ENCODE measurements at places on chromosomes 13 and 19.

DNA sequence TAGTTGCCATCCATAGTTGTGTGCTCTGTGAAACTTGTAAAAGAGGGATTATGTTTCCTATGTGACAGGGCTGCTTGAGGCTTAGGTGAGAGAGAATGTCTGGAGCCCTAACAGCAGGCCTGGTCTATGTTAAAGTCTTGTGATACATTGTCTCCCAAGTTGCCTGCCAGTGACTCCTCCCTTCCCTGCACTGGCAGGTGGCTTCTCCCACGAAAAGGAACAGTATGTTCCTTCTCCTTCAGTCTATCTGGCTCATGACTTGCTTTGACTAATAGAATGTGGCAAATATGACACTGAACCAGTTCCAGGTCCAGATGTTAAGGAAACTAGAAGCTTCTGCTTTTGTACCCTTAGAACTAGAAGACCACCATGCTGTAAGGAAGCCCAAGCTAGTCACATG lies 5.9 kb upstream of the KCNN4 start:
- DNase-seq = no peak

GRCh38 chr19:39949026-39949747 lies 14.8 kb upstream of the FCGBP start:
- no peak for DNase-seq

- no peak for DNase-seq
Measured at GRCh38 chr13:71516521-71516920, 350.5 kb downstream of the DACH1 start.

- DNase-seq = no peak
Measured at GRCh38 chr13:25922376-25922775, 129.4 kb downstream of the SHISA2 start.

- no peak for DNase-seq
Measured at GRCh38 chr13:37123337-37123736, 17.9 kb upstream of the CSNK1A1L start.

GRCh38 chr19:23318143-23318542 lies 67.9 kb upstream of the ZNF724 start:
- no peak for DNase-seq

GRCh38 chr19:33508941-33509614 lies 12.5 kb downstream of the PEPD start:
- no peak for DNase-seq

- no peak for DNase-seq
Measured at GRCh38 chr13:73244467-73244866, 185.7 kb downstream of the KLF5 start.

GRCh38 chr19:38657633-38658222 lies 10.3 kb downstream of the ACTN4 start:
- DNase-seq = no peak

- no peak for DNase-seq
Measured at GRCh38 chr19:36060430-36060829, 5.7 kb downstream of the WDR62 start.

- no peak for DNase-seq
Measured at GRCh38 chr19:49808711-49809159, 4.4 kb downstream of the FUZ start.

DNA sequence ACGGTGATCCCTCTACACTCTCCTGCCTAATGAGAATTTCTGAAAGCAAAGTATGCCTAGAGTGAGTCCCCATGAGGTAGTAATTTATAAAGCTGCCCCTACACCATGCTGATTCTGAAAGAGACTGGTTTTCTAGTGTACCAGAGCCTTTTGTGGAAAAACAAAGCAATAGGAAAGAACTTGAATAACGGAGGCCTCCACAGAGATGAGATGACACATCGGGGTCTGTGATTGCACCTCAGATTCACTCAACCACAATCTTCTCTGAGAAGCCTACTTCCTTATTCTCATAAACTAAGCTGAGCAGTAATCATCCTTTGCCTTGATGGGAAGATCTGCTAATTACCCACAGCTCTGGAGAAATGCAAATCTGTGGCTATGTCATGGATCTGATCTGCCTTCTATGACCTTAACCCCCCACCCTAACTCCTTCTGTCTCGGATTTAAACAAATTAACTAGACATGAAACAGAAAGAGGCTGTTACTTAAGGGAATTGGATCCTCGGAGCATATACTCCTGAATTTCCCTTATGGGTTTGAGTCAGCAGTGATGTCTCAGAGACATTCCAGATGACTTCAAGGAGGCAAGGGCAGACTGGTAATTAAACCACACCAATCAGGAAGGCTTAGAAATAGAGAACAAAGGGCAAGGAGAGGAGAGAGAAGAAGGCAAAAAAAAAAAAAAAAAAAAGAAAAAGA lies 128.0 kb downstream of the DCT start:
- no peak for DNase-seq

GRCh38 chr19:46859637-46860124 lies 1.1 kb upstream of the ARHGAP35 start:
- DNase-seq = peak; percentile 80

- DNase-seq = no peak
Measured at GRCh38 chr19:53881482-53882390, at the start of gene PRKCG. Gene PRKCG, plus strand, starts transcription at chr19:53882197. Its CDS starts 298 bp downstream, at chr19:53882495.

DNA sequence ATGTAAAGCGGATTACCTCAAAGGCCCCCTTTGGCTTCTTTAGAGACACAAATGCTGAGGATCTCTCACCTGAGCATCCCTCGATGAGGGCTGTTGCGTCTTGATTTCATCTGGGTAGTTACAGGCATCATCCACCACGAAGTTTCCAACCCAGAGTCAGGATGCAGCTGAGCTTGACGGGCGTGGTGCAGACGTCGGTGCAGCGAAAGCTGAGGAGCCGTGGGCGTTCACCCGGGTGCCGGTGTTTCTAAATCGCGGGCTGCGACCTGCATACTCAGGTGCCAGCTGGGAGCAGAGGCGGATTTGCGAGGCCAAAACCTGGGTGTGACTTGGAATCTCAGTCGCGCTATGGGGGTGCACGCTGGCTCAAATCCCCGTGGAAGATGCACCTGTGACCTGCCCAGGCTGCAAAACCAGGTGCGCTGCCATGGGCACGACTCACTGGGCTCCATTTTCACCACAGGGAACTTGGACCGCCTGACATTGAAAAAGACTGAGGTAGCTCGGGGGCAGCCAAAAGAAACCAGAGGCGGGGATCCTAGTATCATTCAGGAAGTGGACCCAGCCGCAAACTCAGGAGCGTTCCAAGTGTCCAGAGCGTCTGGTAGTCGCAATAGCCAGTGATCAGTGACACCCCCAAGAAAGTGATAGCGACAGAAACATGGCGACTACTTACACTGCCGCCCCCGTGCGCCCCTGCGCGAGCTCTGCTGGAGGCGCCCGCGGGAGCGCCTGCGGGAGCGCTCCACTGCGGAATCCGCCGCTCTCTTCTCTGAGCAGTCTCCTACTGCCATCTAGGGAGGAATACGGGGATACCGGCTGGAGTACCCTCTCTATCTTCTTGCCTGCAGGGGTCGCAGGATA lies 36.4 kb upstream of the IGFL4 start:
- DNase-seq = peak; percentile 63

DNA sequence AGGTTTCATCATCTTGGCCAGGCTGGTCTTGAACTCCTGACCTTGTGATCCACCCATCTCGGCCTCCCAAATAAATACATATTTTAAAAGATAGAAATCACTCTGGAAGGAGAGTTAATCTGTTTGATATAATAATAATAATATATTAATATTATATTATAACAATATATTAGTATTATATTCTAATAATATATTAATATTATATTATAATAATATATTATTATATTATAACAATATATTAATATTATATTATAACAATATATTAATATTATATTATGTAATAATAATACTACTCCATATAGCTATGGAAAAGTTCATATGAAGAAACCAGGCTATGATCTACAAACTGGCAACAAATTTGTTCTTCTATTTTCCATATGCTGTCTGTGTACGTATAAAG lies 16.8 kb downstream of the HPN start:
- no peak for DNase-seq

GRCh38 chr13:43235028-43235427 lies 211.6 kb downstream of the DNAJC15 start:
- no peak for DNase-seq

DNA sequence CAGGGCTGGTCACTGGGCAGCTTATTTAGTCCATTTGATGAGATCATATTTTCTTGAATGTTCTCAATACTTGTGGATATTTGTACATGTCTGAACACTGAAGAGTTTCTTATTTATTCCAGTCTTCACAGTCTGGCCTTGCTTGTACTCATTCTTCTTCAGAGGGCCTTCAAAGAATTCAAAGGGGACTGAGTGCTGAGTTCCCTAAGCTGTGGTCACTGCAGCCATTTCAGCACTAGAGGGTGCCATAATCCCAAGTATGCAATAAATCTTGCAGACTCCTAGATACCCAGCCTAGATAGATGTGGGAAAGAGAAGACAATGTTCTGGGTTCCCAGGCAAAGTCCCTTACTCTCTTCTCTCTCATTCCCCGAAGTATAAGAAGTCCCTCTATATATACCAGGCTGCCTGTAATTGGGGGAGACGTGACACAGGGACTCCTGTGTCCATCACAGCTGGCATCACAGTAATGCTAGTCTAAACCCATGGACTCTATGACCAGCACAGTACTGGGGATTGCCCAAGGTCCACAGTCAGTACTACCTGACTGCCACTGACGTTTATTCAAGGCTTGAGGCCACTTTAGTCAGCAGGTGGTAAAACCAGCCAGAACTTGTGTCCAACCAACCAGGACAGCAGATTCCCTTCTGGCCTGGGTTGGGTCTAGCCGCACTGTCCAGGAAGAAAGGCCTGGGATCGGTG lies 8.9 kb upstream of the VN1R1 start:
- DNase-seq = no peak
